MCF 10A (cell line): ENCODE measurements at places on chromosomes 4 and X.

DNA sequence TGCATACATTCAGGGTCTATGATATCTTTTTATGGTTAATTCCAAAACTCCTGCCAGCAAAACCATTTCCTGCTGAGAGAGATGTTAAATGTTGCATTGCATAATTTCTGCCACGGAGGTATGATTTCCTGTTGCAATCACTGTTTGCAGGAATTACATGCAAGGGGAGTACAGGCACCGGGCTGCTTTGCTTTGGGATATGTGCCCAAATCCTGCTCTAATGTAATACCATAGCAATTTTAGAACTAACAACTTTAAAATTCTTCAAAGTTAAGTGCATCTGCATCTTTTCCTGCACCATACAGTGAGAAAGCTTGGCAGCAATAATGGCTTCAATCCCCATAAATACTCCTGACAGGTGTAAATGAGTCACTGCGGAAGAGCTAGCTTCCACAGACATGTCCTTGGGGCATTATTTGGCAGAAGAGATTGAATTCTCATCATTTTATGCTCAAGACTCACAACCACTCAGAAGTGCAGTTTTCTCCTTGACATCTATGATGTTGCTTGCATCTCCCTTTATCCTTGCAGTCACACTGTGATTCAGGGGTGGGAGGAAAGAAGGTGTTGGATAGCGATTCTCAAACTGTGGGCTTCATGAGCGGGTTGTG lies 29.6 kb downstream of the TRIM2 start:
- peak; percentile 95 for DNase-seq

DNA sequence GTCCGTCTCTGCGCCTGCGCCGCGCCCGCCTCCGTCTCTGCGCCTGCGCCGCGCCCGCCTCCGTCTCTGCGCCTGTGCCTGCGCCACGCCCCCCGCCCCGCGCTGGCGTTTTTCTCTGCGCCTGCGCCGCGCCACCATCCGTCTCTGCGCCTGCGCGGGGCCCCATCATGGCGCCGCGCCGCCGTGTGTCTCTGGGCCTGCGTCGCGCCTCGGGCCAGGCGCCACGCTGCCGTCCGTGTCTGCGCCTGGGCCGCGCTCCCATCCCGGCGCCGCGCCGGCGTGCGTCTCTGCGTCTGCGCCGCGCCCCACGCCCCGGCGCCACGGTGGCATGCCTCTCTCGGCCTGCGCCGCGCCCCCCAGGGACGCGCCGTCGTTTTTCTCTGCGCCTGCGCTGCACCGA lies 51.8 kb upstream of the DUX4 start:
- no peak for DNase-seq

DNA sequence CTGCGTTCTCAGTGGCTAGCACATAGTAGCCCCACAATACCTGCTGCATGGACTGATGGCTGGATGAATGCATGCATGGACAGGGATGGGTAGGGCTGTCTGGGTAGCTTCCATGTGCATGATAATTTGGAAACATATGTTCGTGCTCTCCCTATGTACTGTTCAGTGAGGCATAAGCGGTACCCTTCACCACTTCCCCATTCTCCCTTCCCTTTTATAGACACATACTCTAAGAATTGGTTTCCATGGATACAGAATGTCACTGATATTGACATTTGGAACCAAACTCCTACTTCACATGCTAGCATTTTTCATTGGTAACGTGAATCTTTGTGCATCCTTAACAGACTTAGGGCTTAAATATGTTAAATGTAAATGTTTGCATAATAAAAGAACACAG lies 20.4 kb downstream of the USP46 start:
- no peak for DNase-seq

- no peak for DNase-seq
Observed at GRCh38 chrX:133676344-133677122, 261.2 kb upstream of the GPC4 start.

DNA sequence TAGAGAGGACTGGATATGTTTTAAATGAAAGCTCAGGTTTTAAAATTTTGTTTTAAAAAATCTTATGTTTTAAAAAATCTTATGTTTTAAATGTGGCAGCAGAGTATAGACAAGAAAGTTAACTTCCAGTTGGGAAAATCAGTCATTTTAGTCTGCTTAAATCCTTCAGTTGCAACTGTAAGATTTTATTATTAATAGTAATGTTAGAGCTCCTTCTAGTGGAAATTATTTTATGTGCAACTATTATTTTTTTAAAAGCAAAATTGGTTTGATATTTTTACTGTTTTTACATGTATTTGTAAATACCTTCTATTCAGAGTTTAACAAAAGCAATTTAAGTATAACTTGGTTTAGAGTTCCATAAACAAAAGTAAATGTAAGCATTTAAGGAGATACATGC lies 8.5 kb upstream of the NUDT6 start:
- peak; percentile 13 for DNase-seq

GRCh38 chr4:173883821-173884220 lies 353.8 kb upstream of the HAND2 start:
- no peak for DNase-seq

DNA sequence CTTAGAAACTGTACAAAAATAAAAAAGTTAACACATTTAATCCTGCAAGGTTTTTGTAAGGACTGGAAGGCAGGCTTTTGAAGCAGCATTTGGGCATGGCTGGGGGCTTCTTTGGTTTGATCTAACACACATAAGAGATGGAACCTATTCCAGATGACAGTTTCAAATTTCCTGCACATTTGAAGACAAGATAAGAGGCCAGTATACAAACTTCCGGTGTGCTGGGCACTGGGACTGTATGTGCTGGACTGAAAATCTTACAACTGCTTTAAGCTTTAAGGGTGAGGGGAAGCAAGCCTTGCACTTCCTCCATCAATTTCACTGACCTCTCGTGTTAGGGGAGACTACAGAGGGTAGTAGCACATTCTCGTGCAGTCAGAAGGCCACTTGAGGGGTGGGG lies 122.9 kb downstream of the AMMECR1 start:
- DNase-seq: no peak

DNA sequence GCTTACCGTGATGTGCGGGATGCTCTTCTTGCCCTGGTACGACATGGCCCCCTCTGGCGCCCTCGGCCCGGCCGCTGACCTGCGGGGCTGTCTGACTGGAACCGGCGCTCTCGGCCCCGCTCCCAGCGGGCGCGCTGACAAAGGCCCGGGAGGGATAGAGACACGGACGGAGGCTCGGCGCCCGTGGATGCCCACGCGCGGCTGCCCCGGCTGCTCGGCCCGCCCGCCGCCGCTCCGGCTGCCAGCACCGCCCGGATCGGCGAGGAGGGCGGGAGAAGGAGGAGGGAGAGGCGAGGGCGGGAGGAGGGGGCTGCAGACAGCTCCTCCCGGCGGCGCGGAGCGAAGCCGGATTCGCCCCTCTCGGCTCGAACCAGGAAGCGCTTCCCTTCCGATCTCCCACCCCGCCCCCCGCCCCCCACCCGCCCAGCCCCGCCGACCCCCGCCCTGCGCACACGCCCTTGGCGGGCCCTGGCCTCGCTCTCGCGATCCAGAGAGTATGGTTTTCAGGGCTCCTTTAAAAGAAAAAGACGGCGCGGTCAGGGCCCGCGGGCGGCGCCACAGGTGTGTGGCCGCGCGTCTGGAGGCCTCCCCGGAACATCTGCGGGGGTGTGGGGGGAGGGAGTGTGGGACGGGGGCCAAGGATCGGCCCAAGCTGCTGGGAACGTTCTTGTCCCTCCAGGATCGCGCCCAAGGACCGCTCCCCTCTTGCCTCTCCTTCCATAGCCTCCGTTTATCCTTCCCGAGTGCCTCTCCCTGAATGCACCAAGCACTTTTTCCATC lies 4.5 kb downstream of the CRMP1 start:
- DNase-seq: no peak

DNA sequence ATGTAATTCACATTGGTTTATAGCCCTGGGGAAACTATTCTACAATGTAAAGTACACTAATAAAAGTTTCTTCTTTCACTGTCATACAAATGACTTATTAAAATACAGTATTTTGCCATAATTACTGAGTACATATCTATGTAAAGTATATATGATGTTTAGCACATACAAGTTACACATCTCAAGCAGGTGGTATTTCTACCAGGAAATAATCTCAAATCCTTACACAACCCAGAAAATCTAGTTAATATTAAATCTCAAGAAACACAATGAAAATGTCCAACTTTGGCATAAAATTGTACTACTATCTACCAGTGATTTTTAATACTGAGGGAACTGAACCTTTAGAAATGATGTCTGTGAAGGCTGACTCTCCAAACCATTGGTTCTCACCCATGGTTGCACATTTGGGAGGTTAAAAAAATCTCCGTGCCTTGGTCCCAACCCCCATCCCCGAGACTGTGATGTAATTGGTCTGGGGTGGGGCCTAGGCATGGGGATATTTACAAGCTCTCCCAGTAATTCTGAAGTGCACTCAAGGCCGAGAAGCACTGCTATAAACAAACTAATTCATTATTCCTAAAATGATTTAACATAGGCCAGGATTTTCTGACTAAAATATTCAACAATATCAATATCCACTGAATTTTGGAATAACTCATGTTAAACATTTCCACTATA lies 27.6 kb downstream of the MAP3K15 start:
- no peak for DNase-seq

- DNase-seq: no peak
Observed at GRCh38 chr4:100657187-100657586, 139.4 kb upstream of the EMCN start.

- DNase-seq: no peak
Observed at GRCh38 chr4:106063009-106063408, 167.7 kb downstream of the NPNT start.

- no peak for DNase-seq
Observed at GRCh38 chr4:81802285-81802846, 330.7 kb upstream of the RASGEF1B start.

DNA sequence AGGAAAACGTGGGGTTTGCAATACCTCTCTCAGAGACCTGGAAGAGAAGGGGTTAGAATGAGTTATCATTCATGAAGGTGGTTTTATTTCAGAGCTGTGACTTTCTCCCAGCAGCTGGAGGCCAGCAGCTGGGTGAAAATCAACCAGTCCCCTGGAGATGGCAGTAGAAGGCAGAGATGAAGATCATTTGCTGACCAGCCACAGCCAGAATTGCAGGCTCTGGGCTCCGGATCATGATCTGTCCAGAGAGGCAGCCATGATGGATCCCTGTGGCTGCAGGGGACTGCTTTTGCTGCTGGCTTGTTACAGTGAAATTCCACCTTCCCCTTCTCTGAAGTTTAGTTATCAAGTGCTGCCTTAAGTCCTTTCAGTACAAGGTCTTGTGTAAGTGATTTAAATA lies 46.9 kb upstream of the TAB3 start:
- peak; percentile 33 for DNase-seq

DNA sequence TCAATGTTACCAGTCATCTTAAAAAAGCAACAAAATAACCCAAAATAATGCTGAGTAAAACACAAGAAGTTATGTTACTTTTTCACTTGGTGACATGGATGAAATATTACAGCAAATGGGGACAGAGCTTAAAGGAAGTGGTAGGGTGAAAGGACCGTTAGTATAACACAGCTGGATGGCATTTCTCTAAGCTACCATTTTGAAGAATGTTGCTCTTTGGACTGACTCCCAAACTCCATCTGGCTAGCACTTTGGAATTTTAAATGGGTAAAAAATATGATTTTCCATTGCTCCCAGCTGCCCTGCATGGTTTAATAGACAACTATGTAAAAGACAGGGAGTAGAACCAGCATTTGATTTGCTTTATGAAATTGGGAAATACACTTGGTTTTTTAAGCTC lies 27.6 kb downstream of the CLCN5 start:
- no peak for DNase-seq

- DNase-seq: peak; percentile 59
Observed at GRCh38 chr4:38759113-38759789, 23.5 kb downstream of the TLR10 start.

DNA sequence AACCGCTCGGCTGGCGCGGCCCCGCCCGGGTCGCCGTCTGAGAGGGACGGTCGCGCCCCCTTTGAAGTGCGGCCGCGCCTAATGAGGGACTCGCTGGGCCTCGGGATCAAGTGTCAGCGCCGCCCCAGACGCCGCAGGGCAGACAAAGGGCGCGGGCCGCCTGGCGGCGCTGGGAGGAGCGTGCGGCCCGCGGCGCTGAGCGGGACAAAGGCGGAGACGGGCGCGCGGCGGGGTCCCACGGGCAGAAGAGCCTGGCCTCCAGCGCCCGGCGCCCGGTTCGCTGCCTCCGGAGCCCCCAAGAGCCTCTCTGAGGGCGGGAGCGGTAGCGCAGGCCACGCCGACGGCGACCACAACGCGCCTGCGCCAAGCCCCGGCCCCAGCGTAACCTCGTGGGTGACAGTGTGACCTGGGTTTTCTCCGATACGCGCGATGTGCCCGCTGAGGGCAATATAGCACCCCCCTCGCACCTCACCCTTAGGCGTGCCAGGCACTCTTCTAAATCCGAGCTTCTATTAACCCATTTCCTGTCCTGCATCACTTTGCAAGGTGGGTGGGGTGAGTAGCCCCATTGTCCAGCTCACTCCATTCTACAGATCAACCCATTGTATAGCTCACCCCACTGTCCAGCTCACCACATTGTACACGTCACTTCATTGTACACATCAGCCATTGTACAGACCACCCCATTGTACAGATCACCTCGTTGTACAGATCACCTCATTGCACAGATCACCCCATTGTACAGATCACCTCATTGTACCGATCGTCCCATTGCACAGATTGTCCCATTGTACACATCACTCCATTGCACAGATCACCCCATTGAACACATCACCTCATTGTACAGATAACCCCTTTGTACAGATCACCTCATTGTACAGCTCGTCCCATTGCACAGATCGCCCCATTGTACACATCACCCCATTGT lies 33.7 kb upstream of the STX18 start:
- peak; percentile 22 for DNase-seq

DNA sequence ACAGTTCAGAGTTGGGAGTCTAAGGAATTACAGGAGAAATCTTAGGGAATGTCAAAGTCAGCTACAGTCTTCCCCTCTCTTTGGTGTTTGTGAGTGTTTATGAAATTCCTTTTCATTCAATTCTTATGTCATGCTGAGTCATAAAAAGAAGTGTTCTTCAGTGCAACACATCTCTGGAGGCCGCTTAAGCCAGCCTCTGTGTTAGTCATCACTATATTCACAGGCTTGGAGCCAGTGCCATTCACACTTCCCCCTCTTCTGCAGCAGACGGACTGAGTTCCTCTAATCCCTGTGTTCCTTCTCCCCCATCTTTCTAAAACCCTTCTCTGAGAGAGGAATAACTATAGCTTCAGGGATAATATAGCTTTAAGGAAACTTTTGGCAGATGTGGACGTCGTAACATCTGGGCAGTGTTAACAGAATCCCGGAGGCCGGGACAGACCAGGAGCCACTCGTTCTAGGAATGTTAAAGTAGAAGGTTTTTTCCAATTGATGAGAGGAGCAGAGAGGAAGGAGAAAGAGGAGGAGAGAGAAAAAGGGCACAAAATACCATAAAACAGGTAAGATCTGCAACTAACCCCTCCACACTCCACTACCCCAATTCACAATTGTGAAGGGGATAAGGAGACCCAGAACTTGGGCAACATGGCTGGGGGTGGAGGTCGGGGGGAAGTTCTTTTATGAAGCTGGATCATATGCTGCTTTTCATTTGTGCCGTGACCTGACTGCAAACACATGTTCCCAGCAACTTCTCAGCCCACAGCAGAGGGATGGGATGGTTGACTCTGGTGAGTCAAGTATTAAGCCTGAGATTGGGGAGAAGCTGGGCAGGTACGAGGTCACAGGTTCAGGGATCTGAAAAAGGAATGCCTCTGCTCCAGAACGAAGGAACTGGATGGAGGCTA lies at the start of gene SRPX2:
SRPX2 (plus strand) TSS at position 244 of the 905 bp plus-strand sequence. CDS start 2,124 bp downstream, outside the sequence.
- peak; percentile 86 for DNase-seq

- DNase-seq: peak; percentile 70
Observed at GRCh38 chr4:140724760-140725159, 31.4 kb downstream of the TBC1D9 start.
